BJ (cell line): ENCODE measurements at places on chromosomes 12 and 14. TPM values are rescaled to one million over a fixed set of nuclear protein-coding genes. Genes with fewer than 3 reads are reported as not detected.

DNA sequence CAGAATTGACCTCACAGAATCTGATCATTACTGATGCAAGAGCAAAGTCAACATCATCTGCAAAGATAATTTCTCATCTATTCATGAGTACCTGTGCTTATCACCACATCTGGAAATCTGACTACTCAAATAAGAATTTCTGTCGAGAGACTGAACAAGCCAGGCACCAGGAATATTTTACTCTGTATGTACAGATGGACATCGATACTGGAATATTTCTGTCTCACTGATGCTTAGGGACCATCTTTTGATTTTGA is 105.2 kb downstream of the BICD1 start:
- DNase-seq = no peak

DNA sequence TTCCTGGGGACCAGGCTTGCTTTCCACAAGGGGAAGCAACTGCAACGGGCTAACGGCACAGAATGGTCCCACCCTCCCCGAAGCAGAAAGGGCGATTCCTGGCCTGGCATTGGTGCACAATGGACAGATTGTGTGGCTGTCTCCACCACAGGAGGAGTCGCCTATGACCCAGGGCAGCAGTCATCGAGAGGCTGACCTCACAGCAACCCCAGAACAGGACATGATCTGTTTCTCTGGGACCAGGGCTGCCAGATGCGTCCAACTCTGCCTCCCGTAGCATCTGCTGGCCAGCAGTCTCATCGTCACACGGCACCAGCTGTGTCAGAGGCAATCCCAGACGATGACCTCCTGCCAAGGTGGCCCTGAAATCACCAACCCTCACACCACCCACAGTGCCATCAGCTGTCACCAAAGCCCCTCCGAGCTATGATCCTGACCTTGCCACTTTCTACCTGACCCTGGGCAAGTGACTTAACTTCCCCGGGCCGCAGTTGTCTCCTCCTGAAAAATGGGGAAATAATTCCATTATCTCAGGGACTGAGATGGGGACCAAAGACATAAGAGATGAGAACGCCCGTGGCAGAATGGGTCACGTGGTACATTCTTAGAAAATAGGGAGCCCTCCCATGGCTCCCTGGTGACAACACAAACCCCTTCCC is 86.7 kb downstream of the CHGA start:
- DNase-seq = no peak

DNA sequence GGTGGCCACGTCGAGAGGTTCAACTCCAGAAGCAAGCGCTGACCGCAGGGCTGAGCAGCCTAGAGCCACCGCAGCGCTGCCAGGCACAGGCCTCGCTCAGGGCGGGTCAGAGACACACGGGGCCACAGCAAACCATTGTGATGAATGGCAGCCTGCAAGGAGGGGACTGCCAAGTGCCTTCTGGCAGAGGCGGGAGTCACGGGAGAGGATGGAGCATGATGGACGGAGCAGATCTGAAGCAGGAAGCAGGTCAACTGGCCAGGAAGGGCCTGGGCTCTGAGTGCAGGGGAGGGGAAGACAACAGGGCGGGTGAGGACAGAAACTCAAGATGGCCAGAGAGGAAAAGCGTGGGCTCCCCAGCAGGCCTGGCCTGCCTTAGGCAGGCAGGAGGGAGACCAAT is 49.8 kb downstream of the CDC42BPB start:
- DNase-seq = no peak

GRCh38 chr12:41531147-41531829 is 343.2 kb downstream of the PDZRN4 start:
- DNase-seq = no peak

- DNase-seq = no peak
These were observed 10.4 kb upstream of the DCD start for GRCh38 chr12:54658306-54659264.

DNA sequence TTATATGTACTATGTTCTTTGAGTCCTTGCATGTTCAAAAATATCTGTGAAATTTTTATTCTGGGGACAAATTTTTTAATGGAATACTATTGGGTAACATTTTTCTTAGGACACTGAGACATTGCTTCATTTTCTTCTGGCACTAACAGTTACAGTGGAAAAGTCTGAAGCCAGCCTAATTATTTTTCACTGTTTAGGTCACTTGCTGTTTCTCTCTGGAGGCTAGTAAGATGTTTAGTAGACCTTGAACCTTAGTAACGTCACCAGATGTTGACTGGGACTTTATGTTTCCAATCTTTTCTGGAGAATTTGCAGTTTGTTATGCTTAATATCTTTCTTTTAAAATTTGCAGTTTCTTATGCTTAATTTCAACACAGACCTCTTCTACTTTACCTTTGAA is 12.3 kb upstream of the EPYC start:
- DNase-seq = no peak

DNA sequence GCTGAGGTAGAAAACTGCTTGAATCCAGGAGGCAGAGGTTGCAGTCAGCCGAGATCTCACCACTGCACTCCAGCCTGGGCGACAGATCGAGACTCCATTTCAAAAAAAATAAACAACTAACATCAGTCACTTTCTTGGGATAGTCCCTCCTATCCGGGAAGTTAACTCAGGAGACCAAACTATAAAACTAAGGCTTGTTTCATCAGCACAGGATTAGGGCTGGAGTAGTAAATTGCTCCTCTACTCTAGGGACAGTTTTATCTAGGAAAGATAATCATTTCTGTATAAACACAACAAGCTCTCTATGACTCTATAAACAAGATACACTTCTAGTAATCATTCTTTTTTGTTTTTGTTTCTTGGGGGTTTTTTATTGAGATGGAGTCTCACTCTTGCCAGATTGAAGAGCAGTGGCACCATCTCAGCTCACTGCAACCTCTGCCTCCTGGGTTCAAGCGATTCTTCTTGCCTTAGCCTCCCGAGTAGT is 11.7 kb downstream of the RPS26 start:
- no peak for DNase-seq

DNA sequence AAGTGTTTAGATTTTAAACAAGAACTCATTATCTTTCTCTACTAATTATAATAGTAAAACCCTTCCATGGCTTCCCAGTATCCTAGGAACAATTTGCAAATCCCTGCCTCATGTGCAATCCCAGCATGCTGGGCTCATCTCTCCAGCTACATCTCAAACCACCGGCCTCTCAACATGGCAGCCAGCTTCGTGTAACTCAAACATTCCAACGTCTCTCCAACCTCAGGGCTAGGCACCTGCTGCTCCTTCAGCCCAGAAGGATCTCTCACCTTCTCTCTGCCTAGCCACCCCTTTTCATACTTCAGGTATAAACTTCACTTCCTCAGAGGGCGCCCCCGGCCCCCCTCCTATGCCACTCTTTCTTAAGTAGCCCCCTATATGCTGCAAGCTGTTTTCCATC is 7.2 kb downstream of the SART3 start:
- DNase-seq = no peak

- DNase-seq = no peak
These were observed 153.9 kb downstream of the PRKCH start for GRCh38 chr14:61475316-61475715.

DNA sequence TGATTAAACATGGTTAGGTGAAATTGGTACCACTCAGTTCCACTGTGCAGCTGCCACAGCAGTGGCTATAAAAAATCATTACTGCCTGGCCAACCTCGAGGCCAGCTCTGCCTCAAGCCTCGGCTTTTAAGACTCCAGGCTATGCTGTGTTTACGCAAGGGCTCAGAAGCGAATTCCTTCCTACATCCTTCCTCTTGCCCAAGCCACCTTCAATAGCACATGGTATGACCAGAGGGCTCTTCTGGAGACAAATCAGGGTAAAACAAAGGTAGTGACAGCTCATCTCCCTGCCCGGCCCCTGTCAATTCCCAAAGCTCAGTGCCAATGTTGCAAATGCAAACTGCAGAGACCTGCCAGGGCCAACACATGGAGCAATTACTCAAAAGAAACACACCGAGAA is 31.9 kb downstream of the NUAK1 start:
- DNase-seq = no peak

DNA sequence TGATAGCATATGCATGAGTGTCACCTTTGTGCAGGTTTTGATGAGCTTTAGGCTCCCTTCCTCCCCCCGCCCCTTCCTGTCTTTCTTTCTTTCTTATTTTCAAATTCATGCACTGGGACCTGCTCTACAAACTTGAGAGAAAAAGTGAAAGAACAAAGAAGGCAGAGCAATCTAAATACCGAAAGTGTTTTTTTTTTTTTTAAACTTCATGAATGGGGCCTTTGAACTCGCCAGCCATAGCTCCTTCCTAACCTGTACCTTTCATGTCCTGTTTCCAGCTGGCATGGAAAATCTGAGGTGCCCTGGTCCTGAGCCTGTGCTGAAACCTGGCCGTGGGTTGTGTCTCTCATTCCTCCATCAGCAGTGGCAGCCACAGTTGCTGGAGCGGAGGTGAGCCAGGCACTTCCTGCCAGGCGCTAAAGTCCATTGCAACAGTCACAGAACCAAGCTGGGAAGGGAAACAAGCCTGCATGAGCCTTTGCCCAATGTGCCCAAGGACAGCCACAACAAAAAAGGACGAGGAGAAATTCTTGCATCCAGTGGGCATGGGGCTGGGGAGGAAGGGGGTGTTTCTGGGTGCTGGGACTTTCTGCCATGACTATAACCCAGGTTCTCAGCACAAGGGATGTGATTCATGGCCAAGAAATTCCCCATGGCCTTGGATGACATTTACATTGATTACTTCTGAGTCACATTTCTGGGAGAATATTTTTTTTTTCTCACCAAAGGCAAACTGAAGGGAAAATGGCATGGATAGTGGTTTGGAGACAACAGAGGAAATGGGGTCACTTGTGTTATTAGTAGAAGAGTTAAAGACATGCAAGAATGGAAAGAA is 102.7 kb downstream of the TMEM30B start:
- peak; percentile 96 for DNase-seq

DNA sequence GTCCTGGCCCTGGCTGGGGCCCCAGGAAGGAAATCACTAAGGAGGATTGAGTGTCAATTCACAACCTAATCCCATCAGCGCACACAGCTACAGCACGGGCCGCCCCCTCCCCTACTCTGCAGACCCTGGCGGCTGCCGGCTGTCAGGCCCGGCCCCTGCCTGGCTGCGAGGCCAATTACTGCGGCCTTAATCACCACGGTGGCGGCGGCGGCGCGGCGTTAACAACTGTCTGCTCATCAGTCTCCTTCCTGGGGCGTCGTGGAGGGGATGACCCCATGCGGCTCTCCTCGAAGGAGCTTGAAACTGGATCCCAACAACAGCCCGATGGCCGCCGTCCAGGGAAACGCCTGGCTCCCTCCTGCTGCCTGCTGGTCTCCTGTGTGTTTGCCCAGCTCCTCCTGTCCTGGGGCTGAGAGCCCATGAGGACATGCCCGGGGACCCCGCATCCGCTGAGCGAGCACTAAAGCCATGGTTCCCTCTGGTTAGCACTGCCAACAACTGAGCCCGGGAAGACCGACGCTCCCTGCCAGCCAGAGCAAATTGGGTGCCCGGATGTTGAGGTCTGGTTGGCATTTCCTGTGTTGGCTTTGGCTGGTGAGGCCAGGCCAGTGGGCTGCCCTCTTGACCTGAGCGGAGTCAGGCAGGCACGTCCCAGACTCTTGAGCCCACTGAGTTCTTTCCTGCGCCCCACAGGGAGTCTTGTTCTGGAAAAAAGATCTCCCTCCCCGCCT is 21.8 kb upstream of the EIF2B2 start:
- no peak for DNase-seq

GRCh38 chr14:30520536-30520935 is 38.4 kb upstream of the G2E3 start:
- no peak for DNase-seq

- DNase-seq = peak; percentile 48
These were observed 67.7 kb upstream of the DDX11 start for GRCh38 chr12:31005944-31006361.

GRCh38 chr14:58808828-58809227 is 171.1 kb downstream of the DACT1 start:
- DNase-seq = no peak

- DNase-seq = no peak
These were observed 1159.2 kb upstream of the TMEM132C start for GRCh38 chr12:127107744-127108143.

- DNase-seq = no peak
These were observed 287.3 kb downstream of the BCL11B start for GRCh38 chr14:98984719-98985041.

- no peak for DNase-seq
These were observed 21.6 kb upstream of the RIMBP2 start for GRCh38 chr12:130737731-130738130.

- DNase-seq = no peak
These were observed 3.5 kb downstream of the EPYC start for GRCh38 chr12:91001306-91001705.

GRCh38 chr12:124453419-124454351 is 113.7 kb downstream of the NCOR2 start:
- DNase-seq = peak; percentile 34

DNA sequence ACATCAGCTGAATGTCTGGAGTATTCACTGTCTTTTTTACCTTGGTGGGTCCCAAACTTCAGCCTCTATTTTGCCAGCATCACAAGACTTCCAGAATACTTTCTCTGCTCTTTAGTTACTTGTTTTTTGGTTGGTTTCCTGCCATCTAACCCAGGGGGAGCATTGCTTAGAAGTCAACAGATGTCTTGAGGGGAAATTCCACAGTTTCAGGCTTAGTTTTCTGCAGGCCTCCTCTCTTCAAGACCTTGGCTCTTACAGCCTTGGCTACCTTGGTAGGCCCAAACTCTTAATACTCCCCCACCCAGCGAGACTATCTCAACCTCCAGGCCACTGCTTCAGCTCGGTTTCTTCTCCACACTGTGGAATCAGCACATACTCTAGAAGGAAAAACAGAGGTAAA is 41.7 kb downstream of the NEDD1 start:
- no peak for DNase-seq

- DNase-seq = no peak
These were observed 52.0 kb downstream of the PAPLN start for GRCh38 chr14:73289308-73289707.

The BEST3 gene
- polyA plus RNA-seq = not detected in 2 replicates

The TOX4 gene
- 105 and 141 TPM in 2 replicates for polyA plus RNA-seq

The KRT6B gene
- not detected in 2 replicates for polyA plus RNA-seq

The MGST1 gene
- polyA plus RNA-seq = 333 and 645 TPM in 2 replicates

The LMNTD1 gene
- polyA plus RNA-seq = 0.76 and 1.1 TPM in 2 replicates

The ENTPD5 gene
- polyA plus RNA-seq = 8.9 and 12.4 TPM in 2 replicates

The CDK4 gene
- 208 and 293 TPM in 2 replicates for polyA plus RNA-seq

The GALC gene
- 8.2 and 13.5 TPM in 2 replicates for polyA plus RNA-seq

The DERA gene
- polyA plus RNA-seq = 22.6 and 31.1 TPM in 2 replicates

The GSG1 gene
- 0.26 and 0.27 TPM in 2 replicates for polyA plus RNA-seq

The PRPH gene
- not detected in 2 replicates for polyA plus RNA-seq

The BAG5 gene
- 4.9 and 7.9 TPM in 2 replicates for polyA plus RNA-seq

The KERA gene
- not detected in 2 replicates for polyA plus RNA-seq

The SMIM41 gene
- 0.05 TPM in 1 of 2 replicates, not detected in the other for polyA plus RNA-seq

The TAS2R50 gene
- polyA plus RNA-seq = 0.12 TPM in 1 of 2 replicates, not detected in the other

The LRTM2 gene
- polyA plus RNA-seq = not detected in 2 replicates

The RFX4 gene
- polyA plus RNA-seq = not detected in 2 replicates
